ENCODE measurements at places on chromosomes 12 and 14.
A peak's percentile ranks its signal among the peaks of the same experiment; 100 is the strongest.

- DNase-seq = no peak
These were observed 12.9 kb upstream of the EMP1 start for GRCh38 chr12:13183620-13184019.

- no peak for DNase-seq
These were observed 17.4 kb downstream of the NGB start for GRCh38 chr14:77253333-77254190.

DNA sequence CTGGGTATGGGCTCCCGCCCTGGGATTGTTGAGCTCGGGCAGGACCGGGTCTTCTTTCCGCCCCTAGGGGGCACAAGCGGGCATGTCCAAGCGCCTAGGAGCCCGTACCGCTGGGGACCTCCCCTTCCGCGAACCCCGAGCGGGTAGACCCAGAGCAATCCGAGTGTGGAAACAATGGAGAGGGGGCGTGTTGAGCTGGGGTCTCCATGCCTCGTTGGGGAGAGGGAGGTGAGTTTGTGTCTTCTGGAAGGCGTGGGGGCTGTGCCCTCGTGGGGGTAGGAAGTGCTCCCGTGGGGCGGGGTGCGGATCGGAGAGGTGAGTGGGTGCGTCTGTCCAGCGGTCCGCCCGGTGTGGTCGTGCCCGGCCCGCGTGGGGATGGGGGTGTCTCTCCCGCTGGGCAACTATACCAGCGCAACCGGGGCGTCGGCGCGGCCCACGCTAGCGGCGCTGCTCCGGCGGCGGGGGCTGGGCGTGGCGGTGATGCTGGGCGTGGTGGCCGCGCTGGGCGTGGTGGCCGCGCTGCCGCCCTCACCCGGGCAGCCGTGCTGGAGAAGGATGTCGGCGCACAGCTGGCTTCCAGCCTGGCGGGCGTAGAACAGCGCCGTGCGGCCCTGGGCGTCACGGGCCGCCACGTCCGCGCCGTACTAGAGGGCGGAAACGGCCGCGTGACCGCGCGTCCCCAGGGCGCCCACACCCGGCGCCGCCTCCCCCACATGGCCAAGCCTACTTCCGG lies 12.2 kb downstream of the AGAP2 start:
- no peak for DNase-seq

- DNase-seq = peak; percentile 6
These were observed 75.5 kb upstream of the CAND1 start for GRCh38 chr12:67193704-67194103.

GRCh38 chr14:56061051-56061450 lies 57.2 kb upstream of the PELI2 start:
- DNase-seq = no peak

DNA sequence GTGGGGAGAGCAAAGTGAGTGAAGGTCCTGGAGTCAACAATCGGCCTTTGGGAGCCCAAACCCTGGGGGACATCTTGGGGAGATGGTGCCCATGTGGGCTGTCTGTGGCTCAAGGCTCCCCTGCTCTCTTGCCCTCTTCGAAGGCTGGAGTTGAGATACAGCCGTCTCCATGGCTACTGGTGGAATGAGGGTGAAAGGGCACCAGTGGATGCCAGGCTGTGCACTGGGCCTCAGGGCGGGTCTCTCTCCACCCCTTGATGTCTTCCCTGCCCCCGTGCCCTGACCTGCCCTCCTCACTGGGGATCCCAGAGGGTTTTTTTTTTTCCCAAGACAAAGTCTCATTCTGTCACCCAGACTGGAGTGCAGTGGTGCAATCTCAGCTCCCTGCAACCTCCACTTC lies 2.0 kb upstream of the ANKRD9 start:
- DNase-seq = no peak

GRCh38 chr12:66154776-66155175 lies 15.0 kb downstream of the TMBIM4 start:
- no peak for DNase-seq

DNA sequence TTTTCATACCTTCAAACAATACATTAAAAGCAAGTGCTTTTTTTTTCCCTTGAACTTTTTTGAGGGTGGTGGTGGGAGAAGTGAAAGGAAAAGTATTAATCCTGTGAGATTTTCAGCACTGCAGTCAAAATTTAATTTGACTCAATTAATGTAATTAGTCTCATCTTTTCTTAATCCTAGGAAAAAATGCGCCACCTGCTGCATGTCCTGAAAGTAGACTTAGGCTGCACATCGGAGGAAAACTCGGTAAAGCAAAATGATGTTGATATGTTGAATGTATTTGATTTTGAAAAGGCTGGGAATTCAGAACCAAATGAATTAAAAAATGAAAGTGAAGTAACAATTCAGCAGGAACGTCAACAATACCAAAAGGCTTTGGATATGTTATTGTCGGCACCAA lies 52.2 kb downstream of the SPATA7 start:
- DNase-seq = no peak

DNA sequence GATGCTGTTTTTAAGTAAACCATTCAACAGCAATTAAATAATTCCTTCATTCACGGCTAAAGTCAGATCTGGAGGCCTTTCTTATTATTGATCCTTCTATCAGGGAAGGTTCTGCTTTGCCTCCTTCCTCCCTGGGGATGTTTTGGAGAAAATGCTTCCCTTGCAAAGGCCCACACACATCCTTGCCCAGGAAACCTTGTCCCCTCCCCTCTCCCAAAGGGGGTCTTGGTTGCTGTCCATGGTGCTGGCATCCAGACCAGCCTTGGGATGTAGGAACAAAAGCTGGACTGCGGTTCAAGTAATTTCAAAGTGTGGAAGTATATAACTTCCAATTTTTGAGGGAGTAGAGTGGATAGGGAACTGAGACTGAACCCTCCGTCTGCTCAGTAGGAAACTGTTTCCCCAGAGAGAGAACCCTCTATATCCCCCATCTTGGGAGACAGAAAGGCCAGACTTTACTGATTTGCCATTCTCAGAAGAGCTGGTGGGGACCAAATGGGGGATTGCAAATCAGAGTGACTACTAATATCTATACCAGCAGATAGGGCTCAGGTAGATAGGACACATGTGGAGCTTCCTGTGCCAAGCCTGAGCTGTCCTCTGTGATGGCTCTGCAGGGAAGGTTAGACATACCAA lies 5.6 kb downstream of the MARCHF9 start:
- no peak for DNase-seq

DNA sequence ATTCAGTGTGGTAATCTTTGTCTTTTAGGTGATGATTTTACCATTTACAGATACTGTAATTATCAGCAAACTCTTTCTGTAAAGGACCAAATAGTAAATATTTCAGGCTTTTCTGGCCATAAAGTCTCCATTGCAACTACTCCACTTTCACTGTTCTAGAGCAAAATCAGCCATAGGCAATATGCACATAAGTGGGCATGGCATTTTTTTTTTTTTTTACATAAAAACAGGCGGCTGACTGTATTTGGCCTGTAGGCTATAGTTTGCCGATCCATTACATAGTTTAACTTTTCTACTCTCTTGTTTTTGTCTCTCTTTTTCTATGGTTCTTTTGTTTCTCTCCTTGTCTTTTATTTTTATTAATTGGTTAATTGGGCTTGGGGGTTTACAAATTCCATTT lies 39.4 kb downstream of the RPH3A start:
- DNase-seq = no peak

DNA sequence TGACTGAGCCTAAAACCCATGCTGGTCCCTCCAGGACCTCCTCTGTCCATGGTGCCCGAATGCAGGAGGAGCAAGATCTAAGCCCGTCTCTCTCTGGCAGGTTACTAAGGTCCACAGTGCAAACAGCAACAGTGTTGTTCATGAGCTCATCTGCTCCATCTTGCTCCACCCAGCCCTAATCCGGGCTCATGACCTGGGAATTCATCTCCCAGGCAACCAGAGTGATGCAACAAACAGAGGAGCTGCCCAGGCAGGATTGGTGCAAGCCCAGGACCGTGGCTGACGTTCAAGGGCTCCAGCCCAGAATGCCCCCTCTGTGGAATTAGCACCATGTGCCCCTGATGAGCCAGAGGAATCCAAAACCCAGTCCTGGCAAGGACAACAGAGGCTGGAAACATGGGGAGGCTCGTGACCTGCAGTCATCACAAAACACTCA lies 29.9 kb downstream of the HSPB8 start:
- DNase-seq = no peak

DNA sequence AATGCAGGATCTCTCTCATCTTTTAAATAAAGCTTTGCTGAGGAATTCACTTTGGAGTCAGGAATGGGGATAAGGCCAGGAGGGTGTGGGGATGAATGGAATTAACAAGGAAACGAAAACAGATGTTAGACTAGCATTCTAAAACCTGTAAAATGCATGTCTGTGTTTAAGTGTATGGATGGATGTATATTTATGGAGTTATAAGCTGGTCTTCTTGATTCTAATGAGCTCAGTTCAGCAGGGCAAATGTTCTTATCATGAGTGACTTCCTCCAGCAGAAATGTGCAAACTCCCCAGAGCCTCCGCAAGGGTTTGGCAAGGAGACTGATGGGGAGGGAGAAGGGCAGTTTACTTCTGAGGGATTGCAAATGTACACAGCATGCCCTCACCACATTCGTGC lies 149.1 kb downstream of the NTF3 start:
- no peak for DNase-seq

GRCh38 chr12:107379852-107380567 lies 286.7 kb upstream of the CRY1 start:
- no peak for DNase-seq

DNA sequence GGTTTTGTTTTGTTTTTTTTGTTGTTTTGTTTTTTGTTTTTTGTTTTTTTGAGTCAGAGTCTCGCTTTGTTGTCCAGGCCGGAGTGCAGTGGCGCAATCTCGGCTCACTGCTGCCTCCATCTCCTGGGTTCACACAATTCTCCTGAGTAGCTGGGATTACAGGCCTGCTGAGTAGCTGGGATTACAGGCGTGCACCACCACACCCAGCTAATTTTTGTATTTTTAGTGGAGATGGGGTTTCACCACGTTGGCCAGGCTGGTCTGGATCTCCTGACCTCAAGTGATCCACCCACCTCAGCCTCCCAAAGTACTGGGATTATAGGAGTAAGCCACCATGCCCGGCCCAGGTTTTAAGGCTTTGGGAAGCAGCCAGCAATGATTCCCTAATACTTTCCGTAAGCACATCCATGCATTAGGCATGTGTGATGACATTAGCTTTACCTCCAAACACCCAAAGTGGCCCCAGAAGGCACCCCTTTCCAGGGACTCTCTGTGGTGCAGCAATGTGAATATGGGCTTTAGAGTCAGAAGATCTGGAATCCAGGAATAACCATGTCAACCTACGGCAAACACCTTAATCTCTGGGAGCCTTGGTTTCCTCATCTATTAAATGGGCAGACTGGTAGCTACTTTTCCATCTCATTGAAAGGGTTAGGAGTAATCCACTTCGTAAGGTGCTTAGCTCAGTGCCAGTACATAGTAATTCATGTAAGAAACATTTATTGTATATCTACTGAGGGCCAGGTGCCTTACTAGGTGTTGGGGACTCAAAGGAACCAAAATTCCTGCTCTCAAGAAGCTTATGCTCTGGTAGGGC lies 152.9 kb downstream of the ZFP36L1 start:
- DNase-seq = no peak

DNA sequence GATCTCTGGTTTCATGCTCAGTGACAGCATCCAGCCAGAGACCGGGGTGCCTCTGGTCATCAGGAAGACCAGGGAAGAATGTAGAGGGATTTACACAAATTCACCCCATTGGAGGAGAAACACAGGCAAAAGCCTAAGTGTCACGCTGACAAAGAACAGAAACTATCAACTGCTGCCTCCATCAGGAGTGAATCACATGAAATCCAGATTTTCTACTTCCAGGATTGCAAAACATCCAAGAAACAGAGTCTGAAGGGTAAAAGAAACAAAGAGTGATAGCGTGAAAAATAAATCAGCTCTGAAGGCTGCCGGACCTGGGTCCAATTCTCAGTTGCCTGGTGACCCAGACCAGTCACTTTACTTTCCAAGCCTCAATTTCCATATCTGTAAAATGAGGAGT lies 136.1 kb upstream of the MAP1LC3B2 start:
- DNase-seq = no peak

DNA sequence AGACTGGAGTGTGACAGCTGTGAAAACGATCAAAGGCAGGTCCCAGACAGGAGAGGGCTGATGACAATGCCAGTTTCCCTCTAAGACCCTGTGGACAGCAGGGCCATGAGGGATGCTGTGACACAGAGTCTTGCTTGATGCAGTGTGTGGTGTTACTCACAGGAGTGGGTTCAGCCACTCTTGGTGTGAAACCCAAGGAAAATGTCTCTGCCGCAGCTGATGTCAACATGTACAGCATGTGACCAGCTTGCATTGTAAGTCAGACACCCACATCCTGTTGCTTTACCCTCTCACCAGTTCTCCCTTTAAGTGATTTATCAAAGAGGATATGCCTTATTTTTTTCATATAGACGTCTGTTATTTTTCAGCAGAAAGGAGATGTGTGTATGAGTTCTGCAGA lies 268.6 kb downstream of the BTG1 start:
- peak; percentile 53 for DNase-seq

DNA sequence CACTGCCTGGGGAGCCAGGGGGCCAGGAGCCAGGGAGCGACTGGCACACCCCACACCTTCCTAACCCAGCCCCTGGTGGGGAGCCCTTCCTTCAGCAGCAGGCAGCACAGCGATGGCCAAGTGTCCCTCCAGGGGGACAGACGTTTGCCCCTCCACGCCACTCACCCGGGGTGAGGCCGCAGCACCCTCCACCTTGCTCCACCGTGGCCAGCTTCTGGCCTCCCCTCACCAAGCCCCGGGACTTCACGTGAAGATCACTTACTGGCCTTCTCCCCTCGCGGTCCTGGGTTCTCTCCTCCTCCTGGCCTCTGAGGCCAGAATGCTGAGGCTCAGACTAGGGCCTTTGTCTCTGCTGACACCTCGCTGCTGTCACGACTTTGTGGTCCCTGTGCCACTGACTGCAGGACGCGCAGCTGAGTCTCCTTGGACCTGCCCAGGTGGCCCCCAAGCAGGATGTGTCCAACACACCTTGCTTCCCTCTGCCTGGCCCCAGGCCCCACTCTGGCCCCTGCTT lies 3.5 kb upstream of the ASPG start:
- no peak for DNase-seq

DNA sequence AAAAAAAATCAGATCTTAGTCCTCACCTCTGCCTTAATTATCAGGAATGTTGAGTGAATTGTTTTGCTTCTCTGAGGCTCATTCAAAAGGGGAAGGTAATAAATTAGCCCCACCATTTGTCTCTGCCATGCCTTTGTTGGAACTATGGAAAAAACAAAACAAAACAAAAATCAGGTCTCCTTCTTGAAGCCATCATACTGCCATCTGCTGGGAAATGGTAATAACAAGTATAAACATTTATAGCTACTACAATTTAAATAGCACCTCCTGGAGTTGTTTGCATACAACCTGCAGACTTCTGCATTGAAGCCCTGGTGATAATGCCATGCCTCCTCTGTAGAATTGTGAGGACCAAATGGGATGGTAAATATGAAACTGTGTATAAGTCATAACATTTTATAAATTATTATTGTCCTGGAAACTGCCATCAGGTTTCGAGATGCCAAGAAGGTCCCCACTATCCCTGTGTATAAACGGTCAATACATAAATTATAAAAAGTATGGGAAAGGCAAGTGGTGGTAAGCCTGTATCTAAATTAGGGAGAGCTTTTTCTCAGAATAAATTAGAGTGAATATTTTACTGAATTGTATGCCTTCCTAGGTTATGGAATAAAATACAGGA lies 87.2 kb upstream of the FGD4 start:
- DNase-seq = no peak

All from stimulated activated CD4-positive, alpha-beta T cell treated with anti-CD3 and anti-CD28 coated beads, Interleukin-1b, Interleukin-23, amount 100 ng/mL, for 24 hours (primary cell).